GM12864 (cell line): ENCODE measurements at places on chromosomes 16 and 17.
A peak's percentile ranks its signal among the peaks of the same experiment; 100 is the strongest.

DNA sequence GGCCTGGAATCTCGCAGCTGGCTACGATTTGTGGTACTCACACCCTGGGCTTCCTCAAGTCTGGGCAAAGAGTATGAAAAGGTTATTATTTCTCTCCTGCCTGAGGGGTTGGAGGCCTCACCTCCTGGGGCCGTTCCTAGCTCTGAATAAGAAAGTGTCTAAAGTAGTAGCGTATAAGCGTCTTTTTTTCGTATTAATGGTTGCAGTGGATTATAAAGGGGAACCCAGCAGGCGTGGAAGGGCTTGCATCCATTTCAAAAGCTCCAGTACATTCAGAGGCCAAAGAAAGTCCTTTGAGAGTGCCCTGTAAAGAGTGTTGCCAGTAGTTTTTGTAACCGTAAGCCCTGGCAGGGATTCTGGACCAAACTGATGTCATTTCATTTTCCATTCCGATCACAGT lies 72.2 kb upstream of the MPHOSPH6 start:
- no peak for DNase-seq

- DNase-seq: no peak
These were observed 5.7 kb upstream of the ACTG1 start for GRCh38 chr17:81518113-81518784.

DNA sequence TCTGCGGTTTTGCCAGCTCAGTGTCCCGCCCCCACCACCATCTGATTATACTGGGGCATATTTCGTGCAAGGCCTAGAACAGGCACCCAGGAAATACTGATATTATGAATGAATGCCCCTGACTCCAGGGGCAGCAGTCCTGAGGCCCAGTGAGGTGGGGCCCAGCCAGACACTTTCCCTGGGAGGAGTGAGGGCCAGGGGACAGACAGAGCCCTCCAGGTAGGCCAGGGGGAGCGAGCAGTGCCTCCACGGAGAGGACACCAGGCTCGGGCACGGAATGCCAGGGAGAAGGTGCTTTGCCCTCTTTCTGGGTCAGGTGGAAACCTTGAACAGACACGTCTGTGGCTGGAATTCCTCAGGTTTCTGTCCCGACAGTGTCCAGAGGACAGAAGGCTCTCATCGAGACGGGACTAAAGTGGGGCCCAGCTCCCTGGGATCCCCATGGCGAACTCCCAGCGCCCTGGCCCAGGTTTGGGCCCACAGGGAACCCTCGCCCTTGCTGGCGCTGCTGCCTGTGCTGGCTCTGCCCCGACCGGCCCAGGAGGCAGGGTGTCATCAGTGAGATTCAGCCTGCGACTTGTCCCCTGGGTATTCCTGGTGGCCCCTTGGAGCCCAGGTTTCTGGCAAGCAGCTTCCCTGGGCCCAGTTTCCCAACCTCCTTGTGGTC lies 4.3 kb downstream of the KATNB1 start:
- no peak for DNase-seq

- DNase-seq: no peak
These were observed 16.2 kb downstream of the IRX5 start for GRCh38 chr16:54946909-54947308.

DNA sequence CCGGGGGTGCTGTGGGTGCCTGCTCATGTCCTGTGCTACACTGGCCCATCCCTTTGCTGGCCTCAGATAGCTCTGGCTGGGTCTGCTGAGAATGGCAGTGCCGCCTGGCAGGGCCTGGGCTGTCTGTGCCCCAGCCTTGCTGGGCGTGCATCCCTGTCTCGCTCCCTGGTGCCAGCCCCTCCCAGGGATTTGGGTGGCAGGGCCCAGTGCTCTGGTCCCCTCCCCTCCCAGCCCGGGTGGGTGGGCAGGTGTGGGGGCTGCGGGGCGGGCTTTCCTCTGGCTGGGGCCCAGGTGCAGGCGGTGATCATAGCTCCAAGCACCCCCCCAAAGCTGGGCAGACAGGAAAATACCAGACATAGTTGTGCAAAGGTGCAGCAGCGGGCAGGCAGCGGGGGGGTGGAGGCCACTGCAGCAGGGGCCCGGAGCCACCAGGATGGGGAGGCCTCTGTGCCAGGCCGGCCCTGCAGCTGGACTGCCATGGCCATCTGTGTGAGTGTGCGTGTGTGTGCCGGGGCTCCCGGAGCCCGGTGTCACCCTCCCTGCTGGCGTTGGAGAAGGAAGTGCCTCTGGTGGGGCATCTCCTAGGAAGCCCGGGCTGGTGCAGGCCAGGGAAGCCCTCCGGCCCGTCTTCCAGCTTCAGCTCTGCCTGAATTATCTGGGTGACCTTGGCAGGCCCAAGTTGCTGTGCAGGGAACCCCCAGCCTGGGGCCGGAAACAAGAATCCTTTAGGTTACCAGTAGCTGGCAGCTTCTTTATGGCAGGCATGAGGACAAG lies 7.4 kb downstream of the GLIS2 start:
- no peak for DNase-seq

- no peak for DNase-seq
These were observed at the start of gene MAF for GRCh38 chr16:79600638-79601091. MAF (minus strand) TSS chr16:79600737; CDS start chr16:79599902, 835 bp downstream.

DNA sequence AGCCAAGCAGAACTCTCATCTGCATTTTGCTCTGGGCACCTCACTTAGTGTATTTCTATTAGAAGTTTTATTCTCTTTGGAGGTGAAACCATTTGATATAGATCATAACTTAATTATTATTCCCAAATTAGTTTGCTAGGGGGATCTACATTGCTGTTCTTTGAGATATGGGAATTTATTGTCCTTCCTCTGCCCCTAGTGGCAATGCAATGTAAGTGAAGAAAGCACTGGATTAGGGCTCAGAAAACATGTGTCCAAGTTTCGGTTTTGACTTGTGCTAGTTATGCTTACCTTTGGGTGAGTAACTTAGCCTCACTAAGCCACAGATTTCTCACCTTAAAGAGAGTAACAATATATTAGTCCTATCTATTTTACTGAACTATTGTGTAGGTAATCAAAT lies 2.9 kb downstream of the KRT39 start:
- DNase-seq: peak; percentile 2

DNA sequence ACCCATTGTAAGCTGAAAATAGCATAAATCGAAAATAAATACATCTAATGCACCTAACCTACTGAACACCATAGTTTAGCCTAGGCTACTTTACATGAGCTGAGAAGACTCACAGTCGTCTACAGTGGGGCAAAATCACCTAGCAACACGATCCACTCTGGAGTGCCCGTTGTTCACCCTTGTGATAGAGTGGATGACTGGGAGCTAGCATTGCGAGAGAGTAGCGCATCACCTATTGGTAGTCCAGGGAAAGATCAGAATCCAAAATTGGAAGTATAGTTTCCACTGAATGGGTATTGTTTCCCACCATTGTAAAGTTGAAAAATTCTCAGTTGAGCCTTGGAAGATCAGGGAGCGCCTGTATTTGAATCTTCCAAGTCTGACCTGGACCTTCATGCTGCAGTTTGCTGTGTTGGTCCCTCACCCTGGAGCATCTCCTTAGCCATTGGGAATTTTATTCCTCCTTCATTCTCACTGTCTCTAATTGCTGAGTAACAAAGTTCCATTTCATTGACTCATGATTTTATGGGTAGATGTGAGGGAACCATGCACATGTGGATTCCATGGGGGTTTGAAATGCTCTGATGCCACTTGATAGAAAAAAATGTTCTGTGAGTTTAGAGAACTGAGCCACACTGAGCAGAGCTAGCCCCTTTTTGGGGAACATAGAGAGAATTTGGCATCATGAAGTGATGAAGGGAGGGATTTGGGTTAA lies 19.6 kb downstream of the AKAP1 start:
- DNase-seq: no peak

DNA sequence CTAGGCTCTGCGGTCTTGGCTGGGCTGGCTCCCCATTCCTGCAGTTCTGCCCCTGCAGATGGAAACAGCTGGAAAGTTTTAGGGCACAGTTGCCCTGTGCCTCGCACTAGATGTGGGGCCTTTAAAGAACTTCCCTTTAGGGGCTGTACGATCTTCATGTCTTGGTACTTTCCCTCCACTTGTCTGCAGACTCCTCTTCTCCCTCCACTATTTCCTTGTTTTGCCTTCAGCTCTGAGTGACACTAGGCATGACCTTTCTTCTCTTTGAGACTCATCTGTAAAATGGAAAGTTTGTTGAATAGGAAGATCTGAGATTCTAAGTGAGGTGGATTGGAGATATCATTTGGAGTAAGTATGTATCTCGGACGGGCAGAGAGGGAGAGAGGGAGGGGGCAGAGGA lies 6.3 kb upstream of the TAC4 start:
- no peak for DNase-seq

DNA sequence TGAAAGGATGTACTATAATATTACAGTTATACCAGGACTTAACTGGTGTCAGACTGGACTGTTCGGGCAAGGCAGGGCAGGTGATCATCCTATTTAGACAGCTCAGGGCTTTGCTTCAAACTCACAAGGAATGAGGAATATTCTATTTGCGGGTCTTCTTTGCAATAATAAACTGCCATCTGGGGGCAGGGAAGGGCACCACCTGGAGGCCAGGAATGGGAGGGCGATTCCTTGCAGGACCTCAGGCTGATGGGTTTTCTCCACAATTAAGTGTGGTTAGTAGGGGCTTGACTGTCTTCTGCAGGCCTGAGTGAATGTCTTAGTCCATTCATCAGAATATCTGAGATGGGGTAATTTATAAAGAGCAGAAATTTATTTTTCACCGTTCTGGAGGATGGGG lies 424.1 kb downstream of the CA10 start:
- no peak for DNase-seq

GRCh38 chr17:77607606-77608005 lies 350.9 kb upstream of the TNRC6C start:
- DNase-seq: no peak

DNA sequence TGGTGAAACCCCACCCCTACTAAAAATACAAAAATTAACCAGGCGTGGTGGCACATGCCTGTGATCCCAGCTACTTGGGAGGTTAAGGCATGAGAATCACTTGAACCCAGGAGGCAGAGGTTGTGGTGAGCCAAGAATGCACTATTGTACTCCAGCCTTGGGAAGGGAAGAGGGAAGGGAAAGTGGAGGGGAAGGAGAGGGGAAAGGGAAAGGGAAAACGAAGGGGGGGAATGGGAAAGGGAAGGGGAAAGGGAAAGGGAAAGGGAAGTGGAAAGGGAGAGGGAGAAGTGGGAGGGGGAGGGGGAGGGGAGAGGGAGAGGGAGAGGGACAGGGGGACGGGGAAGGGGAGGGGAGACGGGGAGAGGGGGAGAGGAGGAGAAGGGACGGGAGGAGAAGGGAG lies 122.5 kb downstream of the GAS7 start:
- no peak for DNase-seq

DNA sequence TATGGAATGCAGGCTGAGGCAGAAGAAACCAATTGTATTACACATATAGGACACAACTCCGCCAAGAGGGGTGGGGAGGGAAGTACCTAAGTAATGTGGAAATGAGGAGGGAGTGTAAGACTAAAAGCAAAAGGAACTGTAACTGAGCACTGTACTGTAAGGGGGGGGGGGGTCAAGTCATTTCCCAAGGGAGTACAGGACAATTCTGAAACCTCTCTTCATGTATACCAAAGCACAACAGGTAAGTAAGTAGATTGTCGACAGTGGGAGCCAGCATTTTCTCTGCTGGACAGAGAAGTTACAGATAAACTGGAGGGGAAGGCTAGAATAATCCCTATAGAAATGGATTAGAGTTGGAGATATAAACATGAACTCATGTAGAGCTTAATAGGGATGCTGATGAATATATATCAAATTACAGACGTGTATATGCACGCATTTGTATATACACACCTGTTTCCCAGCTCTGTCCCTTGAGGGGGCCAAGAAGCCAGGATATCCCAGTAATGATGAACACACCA lies 6.4 kb downstream of the USP22 start:
- DNase-seq: no peak

DNA sequence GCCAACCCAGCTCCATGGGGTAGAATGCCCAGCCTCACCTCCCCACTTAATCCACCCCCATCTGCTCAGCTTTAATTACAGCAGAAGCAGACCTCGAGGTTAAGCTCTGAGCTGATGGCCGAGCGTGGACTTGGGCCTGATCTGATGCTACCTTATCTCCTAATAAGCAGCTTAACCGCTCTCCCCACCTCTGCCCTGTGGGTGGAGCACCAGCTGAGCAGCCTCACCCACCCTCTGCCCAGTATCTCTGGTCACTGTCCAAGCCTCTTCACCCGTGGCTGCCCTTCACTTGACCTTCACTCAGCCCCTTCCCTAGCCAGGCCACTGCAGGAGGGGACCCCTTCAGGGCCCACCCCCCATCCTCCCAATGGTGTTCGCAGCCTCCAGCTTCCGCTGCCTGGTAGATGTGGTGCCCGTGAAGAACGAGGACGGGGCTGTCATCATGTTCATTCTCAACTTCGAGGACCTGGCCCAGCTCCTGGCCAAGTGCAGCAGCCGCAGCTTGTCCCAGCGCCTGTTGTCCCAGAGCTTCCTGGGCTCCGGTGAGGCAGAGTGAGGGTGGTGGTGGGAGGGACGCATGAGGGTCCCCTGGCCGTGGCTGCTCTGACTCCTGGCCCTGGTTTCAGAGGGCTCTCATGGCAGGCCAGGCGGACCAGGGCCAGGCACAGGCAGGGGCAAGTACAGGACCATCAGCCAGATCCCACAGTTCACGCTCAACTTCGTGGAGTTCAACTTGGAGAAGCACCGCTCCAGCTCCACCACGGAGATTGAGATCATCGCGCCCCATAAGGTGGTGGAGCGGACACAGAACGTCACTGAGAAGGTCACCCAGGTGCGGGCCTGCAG lies 6.8 kb downstream of the KCNH6 start:
- no peak for DNase-seq

DNA sequence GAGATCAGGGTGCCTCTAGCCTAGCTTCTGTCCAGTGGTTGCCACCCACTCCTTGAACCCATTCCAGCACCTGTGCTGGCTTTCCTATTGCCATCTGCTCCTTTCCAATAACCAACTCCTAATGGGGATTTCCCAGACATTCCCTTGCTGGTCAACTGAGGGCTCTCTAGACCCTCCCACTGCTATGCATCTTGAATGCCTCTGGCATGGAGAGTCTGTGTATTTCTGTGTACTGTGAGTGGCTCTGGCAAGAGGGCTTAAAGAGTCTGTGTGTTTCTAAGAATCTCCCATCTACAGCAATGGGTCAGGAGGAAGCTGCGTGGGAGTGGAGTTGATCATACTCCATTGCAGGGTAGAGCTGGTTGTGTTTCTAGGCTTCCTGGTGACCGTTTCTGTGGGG lies 11.0 kb upstream of the EPN3 start:
- DNase-seq: no peak

- no peak for DNase-seq
These were observed 5.9 kb upstream of the LYZL6 start for GRCh38 chr17:35949401-35949800.

DNA sequence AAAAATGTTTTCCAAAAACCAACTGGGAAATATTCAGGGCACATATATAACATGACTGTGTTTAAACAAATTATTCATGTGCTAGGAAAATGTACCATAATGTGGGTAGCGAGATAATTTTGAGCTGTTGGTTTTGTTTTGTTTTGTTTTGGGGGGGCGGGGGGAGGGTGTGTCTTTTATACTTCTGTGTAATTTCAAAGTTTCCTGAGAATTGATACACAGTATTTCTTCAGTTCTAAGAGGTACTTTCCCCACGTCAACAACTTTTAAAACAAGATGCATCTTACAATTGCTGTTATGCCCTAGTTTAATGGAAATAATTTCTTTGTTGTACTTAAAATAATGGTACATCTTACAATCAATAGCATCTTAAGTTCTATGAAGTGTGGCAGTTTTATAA lies 99.7 kb upstream of the RPRML start:
- no peak for DNase-seq

- DNase-seq: no peak
These were observed 122.0 kb upstream of the AXIN2 start for GRCh38 chr17:65683428-65683827.

- DNase-seq: no peak
These were observed 353.3 kb downstream of the SEC14L1 start for GRCh38 chr17:77493901-77494663.
